Left renal cortex interstitium (tissue), 4 donors: ENCODE measurements at places on chromosomes 13 and 19.

DNA sequence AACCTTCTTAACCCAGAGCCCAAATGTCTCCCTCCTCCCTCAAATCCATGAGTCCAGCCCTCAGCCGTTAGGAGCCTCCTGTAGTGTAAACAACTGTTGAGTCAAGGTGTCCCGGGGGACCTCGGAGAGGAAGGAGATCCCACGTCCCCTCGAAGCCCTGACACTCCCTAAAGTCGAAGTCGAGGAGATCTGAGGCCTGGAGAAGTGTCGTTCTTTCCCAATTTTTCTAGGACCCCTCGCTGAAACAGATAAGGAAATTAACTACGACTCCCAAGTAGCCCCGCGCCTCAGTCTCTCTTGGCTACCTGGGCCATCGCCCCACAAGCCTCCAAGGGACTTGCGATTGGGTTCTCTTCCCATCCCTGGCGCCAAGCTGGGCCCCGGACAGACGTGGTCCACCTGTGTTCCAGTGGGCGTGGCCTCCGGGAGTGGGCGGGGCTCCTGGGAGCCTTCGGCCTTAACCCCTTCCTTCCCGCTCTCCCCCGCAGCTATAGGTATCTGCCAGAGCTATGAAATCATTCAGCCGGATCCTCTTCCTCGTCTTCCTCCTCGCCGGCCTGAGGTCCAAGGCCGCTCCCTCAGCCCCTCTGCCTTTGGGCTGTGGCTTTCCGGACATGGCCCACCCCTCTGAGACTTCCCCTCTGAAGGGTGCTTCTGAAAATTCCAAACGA lies 869 bp downstream of the GFY start:
- DNase-seq: no peak

DNA sequence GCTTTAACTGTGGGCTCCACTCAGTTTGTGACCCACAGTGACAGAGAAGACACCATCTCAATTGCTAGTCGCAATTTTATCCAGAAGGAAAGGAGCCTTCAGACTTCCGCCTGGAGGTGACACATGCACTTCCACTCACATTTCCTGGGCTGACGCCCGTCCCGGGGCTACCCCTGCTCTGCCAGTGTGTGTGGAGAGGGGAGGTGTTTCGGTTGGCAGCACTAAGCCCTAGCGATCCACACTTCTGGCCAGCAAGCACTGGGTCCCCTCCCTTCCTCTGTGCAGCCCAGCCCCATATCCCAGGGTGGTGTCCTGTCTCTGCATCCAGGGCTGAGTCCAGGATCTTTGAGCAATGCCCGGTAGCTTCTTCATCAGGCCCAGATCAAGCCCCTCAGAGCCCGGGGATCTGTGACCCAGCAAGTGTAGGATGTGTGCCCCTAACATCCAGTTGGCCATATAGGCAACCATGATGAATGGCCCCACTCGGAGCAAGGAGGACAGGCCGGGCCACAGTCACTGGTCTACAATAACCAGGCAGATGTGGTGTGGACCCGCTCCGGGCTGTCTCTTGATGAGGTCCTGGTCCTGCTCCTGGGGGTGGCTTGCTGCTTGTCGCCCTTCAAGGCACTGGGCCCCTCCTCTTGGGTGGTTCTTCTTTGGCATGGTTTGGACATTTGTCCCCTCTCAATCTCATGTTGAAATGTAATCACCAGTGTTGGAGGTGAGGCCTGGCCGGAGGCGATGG lies 141.9 kb upstream of the SPACA7 start:
- no peak for DNase-seq

DNA sequence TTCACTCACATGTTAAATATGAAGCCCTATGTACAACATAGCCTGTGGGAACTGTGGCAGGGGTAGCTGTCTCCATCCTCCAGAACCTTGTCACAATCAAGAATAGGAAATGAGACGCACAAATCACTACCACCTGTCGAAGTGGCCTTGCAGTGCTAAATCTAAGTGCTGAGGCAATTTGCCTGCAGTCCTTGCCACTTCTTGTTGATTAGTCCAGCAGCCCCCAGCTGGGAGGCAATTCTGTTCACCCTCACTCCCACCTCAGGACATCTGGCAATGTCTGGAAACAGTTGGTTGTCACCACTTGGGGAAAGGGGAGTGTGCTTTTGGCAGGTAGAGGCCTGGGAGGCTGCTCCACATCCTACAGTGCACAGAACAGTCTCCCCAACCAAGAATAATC lies 10.7 kb downstream of the RFX2 start:
- DNase-seq: no peak

GRCh38 chr19:43667876-43668405 lies 2.0 kb downstream of the PLAUR start:
- no peak for DNase-seq

- DNase-seq: no peak
Observed at GRCh38 chr13:33276570-33276969, 9.0 kb downstream of the STARD13 start.
